ENCODE measurements at places on chromosomes 3 and 15.

- H3K4me3 ChIP-seq, result no peak overlapping the region
- peak; percentile 52 for DNase-seq
- peaks cover 23% of the 10 kb centered on the region for H3K4me1 ChIP-seq
- no peak overlapping the region for H3K27ac ChIP-seq
Observed at GRCh38 chr3:63067999-63068645, 192.9 kb upstream of the CADPS start.

DNA sequence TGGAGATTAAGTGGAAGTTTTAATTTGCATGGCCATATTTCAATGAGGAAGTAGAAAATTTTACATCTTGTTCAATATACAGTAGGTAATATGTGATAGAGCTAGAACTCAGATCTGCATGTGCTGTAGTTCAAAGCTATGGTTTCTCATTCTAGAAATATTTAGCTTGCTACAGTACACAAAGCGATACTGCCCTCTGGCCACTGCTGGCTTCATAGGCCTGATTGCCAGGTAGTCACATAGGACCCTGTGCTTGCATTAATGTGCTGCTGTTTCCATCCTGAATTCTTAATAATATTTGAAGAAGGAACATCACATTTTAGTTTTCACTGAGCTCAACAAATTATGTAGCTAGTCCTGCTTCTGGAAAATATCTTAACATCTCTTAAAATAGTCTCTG, 87.0 kb downstream of the PLSCR2 start:
- H3K4me1 ChIP-seq, result peaks cover 18% of the 10 kb centered on the region
- H3K27me3 ChIP-seq, result no peaks in the 10 kb centered on the region
- peak; percentile 53 for DNase-seq
- no peak overlapping the region for H3K4me3 ChIP-seq
- H3K36me3 ChIP-seq, result no peaks in the 10 kb centered on the region
- no peak overlapping the region for H3K27ac ChIP-seq

DNA sequence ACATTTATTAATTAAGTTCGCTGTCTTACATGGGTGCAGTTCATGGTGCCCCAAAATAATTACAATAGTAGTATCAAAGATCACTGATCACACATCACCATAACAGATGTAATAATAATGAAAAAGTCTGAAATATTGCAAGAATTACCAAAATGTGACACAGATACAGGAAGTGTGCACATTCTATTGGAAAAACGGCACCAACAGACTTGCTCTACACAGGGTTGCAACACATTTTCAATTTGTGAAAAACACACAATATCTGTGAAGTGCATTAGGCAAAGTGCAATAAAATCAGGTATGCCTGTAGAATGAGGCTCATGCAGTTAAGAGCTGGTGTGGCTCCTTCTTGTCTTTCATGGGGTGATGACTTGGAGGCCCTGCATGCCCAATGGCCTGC, 265.8 kb downstream of the RPLP1 start:
- peaks cover 13% of the 10 kb centered on the region for H3K36me3 ChIP-seq

GRCh38 chr15:89123181-89123525, 34.9 kb downstream of the ABHD2 start:
- no peaks in the 10 kb centered on the region for H3K27me3 ChIP-seq
- peaks cover 70% of the 10 kb centered on the region for H3K36me3 ChIP-seq
- peaks cover 77% of the 10 kb centered on the region for H3K4me1 ChIP-seq
- no peak overlapping the region for H3K4me3 ChIP-seq
- DNase-seq, result no peak
- no peak overlapping the region for H3K27ac ChIP-seq

DNA sequence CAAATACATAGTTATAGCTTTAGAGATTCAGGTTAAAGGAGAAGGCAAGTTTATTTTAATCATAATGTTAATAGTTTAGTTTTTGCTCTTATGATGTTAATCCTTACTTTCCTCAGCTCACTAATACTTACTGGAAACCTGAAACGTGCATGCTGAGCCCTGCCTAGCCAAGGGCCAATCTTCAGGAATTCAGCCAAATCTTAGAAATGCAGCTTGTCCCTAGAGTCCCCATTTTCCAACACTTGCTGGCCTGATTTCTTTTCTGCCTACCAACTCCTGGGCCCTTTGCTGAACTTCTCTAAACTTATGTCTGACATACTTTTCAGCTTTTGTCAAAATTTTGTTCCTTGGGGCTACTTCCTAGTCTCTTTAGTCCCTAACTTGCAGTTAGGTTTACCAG, 22.8 kb downstream of the BCHE start:
- DNase-seq, result no peak
- H3K4me3 ChIP-seq, result no peak overlapping the region
- no peaks in the 10 kb centered on the region for H3K36me3 ChIP-seq
- H3K27ac ChIP-seq, result no peak overlapping the region
- no peaks in the 10 kb centered on the region for H3K27me3 ChIP-seq

Measured in Calu3 (cell line).